NCI-H1048 (cell line): ENCODE measurements at places on chromosomes 3 and 15.
A peak's percentile ranks its signal among the peaks of the same experiment; 100 is the strongest.

GRCh38 chr3:112333381-112334317 is 693 bp downstream of the CD200 start:
- DNase-seq = no peak

DNA sequence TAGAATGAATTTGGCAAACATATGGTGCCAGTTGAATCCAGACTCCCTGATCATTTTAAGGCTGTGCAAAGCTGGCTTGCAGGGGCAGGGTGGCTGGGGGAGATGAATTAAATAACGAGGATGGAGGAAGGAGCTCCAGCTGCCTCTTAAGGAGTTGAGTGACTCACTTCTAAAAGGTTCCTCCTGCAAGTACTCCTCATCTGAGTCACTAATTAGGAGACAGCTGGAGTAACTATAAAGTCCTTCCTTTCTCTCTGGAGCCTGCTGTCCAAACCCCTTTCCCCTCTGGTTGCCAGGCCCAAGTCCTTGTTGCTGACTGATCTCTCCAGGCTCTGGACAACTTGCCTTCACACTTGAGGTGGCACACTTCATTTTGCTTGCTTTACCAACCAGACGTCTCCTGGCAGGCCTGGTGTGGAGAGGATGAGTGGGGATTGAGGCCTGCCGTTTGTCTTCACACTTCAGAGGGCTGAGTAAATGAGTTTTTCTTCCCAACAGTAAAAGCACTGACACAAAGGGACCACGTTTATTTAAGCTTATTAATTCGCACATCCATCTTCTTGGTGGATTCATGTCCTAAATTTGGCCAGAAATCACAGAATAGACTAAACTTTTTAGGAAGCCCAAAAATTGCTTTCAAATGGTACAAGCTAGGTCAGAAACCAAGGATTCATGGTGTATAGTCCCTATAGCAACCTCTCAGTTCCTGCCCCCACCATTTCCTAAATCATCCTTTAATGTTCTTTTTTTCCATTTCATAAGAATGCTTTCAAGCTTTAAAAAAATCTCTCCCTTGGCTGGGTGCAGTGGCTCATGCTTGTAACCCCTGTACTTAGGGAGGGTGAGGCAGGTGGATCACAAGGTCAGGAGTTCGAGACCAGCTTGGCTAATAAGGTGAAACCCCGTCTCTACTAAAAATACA is 90.5 kb upstream of the MYRIP start:
- DNase-seq = no peak

GRCh38 chr15:33551860-33552259 is 241.1 kb downstream of the RYR3 start:
- no peak for DNase-seq

DNA sequence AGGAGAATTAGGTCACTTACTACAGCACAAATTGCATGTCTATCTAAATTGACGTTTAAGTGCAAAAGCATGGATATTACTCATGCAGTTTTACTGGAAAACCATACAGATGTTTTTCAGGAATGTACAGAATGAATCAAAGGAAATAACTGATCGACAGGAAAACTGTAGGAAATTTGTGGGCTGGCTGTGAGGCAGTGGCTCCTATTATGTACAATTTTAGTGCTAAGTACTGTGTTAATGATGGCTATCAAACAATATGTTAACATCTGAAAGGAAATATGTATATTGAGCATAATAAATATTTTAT is 6.9 kb downstream of the NUDT16 start:
- DNase-seq = no peak

DNA sequence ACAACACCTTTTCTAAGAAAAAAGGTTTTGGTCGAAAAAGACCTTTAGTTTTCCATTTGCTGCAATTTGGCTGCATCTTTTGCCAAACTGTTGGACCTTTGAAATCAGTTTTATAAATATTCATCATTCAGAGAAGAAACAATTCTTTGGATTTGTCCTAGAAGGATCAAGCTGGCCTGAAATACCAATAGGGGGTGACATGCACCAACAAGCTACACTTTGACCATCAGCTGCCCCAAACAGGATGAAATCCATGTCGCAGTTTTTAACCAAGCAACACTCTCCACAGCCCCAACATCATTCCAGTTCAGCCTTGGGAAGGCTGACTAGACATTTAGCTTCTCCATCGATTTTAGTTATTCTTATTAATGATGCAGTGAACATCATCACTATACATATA is 9.8 kb downstream of the RPL15 start:
- DNase-seq = no peak

DNA sequence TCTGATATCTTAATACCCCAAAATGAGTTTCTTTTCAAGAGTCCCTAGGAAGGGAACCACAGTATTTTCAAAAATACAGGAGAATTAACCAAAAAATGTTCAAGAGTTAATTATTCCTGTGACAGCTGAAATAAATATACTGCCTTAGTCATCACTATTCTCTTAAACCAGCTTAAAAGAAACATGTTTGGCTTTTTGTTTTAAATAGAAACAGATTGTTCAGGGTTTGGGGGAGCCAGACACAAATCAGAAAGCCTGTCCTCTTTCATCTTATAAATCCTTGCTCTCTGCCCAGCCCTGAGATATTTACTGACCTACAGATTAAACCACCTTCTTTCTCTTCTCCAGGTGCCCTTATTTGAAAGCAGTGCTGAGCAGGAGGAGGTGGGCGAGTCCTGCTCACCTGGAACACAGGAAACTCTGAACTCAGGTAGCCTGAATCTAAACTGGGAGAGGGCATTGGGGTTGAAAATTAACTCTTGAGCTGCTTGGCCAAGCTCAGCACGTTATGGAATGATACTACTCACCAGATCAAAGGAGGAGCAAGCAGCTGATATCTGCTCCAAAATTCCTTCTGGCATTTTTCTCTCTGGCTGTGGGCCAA is 84.1 kb upstream of the SPRED1 start:
- DNase-seq = no peak

DNA sequence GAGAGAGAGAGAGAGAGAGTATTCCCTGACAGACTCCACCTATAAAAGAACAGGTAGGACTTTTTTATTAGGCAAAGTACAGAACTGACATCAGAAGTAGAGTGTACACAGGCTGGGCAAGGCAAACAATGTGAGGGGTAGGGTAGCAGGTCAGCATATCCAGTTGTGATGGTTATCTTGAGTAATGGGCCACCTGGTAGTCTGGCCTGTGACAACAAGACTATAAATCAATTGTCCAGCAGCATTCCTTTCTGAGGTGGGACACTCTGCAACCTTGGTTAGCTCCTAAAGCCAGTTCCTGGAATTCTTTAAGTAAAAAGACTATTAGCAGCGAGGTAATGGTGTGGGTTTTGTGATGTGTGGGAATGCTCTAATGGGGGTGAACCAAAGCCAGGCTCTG is 14.9 kb upstream of the TMCC1 start:
- no peak for DNase-seq

GRCh38 chr3:128383316-128384235 is 83.1 kb downstream of the DNAJB8 start:
- DNase-seq = no peak

DNA sequence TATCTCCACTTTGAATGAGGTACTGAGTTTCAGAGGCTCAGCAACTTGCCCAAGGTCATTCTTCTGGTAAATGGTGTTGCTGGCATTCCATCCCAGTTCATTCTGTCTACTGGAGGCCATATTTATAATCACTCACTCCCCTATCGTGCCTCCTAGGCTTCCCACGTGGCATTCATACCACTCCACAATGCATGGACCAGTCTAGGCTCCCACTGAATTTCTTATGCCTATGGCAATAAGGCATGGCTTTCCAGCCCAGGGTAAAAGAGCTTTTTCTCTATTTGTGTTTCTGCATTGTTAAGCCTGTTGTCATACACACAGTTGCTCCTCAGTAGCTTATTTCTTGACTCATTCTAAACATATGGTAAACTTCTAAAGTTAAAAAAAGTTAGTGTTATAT is 19.9 kb downstream of the BBX start:
- no peak for DNase-seq

- DNase-seq = no peak
Observed at GRCh38 chr15:100730655-100731266, 128.4 kb downstream of the ASB7 start.

- DNase-seq = no peak
Observed at GRCh38 chr15:90419738-90420406, 31.8 kb downstream of the IQGAP1 start.

GRCh38 chr15:78620527-78621421 is at the start of gene CHRNA3:
Gene CHRNA3, minus strand, starts transcription at chr15:78620996. Its CDS starts 202 bp downstream, at chr15:78620794.
- DNase-seq = no peak

- DNase-seq = peak; percentile 13
Observed at GRCh38 chr15:33675246-33675645, 293.1 kb upstream of the CHRM5 start.

DNA sequence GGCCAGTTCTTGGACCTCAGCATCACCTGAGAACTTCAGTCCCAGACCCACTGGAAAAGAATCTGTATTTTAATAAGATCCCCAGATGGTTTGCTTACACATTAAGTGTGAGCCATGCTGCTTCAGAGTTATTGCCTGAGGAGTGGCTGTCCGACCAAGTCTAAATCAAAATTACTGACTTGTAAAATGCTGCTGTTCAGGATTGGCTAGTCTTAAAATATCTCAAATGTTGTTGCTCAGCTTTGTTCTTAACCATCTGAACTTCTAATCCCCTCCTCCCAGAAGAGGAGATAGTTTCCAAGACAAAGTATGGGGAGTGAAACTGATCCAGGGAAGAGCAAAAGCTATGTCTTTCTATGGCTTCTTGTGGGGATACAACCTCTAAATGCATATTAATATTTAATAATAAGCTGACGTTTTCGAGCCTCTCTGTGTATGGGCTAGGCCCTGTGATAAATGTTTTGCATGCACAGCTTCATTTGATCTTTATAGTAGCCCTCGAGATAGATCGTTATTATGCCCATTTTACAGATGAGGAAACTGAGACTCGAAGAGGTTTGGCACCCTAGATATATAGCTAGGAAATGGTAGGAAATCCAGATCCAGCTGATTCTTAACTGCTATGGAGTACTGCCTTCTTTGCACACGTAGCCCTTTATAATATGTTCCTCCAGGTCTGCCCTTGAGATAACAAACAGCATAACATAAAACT is 52.2 kb downstream of the DNASE1L3 start:
- no peak for DNase-seq

GRCh38 chr3:121988146-121988545 is 33.9 kb downstream of the ILDR1 start:
- no peak for DNase-seq

DNA sequence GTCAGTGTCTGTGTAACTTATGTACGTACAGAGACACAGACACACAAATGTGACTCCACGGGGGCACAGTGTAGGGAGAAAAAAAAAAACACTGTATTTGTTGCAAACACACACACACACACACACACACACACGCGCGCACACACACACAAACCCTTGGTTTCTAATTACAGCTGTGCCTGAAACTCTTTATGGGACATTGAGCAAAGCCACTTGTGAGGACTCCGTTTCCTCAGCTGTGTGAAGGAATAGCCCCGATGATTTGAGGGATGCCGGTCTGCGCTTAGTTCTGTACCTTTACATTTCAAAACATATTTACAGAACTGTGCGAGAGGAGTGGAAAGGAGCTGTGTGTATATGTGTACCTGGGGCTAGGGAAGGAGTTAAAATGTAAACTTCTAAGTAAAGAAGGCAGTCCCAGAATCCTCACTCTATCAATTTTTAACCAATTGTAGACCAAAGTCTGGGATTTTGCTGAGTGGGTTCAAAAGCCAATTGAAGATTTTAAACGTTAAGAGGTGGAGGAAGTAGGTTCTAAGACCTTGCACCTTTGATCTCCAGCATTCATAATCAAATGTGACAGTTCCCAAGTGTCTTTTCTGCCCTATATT is 5.3 kb upstream of the BCL6 start:
- DNase-seq = no peak

GRCh38 chr3:152841131-152841530 is 6.2 kb downstream of the P2RY1 start:
- DNase-seq = no peak

DNA sequence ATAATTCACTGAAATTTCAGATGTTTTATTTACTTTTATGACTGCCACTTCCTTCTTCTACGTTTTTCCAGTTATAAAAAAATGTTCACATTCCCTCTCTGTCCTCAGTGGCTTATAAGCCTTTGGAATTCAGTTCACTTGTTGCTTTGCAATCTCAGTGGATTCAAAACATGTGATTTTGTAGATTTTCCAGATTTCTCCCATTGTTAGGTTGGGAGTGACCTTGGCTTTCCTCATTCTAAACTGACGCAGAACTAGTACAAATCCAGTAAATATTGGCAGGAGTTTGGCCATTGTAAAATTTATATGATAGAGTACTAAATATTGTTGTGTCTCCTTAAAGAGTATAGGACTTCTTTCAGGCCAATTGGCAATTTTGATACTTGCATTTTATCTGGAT is 812.3 kb upstream of the ROBO1 start:
- no peak for DNase-seq

- no peak for DNase-seq
Observed at GRCh38 chr3:60552581-60552980, 698.7 kb downstream of the FHIT start.

- no peak for DNase-seq
Observed at GRCh38 chr15:66831801-66832390, 129.9 kb downstream of the SMAD6 start.

DNA sequence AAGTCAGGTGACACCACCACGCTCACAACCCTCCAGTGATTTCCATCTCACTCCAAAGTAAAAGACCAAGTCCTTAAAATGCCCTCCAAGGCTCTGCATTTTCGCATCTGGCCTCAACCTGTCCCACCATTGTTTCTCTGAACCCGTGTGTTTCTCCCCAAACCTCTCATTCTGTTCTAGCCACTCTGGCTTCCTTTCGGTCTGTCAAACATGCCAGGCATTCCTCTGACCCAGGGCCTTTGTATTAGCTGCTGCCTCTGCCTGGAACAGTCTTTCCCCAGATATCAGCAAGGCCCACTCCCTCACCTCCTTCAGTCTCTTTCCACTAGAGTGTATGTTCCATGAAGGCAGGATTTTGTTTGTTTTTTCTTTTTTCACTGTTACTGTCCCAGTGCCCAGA is 16.0 kb downstream of the MAP2K5 start:
- DNase-seq = no peak

- no peak for DNase-seq
Observed at GRCh38 chr15:85657132-85657531, 137.6 kb downstream of the KLHL25 start.

GRCh38 chr15:58267051-58267450 is 128.9 kb downstream of the AQP9 start:
- DNase-seq = no peak

GRCh38 chr3:16357186-16358121 is 92.4 kb downstream of the OXNAD1 start:
- no peak for DNase-seq

- DNase-seq = no peak
Observed at GRCh38 chr3:7207125-7207524, 346.2 kb downstream of the GRM7 start.
